NCI-H2227 treated with DMSO at 0.1 percent for 48 hours (cell line): ENCODE measurements at places on chromosomes 3 and 15.

GRCh38 chr3:134055661-134056060 lies 25.9 kb upstream of the SLCO2A1 start:
- DNase-seq: no peak

- DNase-seq: no peak
These were observed 23.7 kb downstream of the PXYLP1 start for GRCh38 chr3:141255137-141255845.

DNA sequence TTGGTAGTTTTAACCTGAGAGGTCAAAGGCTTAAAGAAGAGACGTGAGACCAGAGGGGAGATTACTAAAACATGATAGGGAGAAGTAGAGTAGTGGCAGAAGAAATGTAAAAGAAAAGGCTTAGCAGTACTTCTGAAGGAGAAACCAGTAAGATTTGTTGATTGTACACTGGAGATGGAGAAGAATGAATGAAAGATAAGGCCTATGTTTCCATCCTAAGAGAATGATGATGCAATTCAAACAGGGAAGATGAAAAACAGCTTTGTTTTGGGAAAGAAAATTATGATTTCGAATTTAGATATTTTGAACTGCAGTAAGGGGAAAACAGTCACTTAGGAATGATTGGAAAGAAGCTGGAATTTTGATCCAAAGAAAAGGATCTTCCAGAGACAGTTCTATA lies 97.4 kb upstream of the PLXND1 start:
- DNase-seq: no peak

DNA sequence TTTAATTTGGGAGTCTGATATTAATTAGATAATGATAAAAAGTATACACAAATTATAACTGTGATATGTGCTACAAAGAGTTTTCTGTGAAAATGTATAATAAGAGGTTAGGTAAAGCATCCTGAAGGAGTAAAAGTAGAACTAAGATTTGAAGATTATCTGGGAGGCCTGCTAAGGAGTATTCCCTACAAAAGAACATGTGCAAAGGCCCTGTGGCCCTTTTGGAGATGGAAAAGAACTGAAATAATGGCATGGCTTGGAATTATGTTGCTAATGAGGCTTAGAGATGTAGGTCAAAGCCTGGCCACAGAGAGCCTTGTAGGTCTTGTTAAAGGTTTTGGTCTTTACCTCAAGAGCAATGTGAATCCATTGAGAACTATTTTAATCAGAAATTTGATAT lies 82.0 kb downstream of the ZIC4 start:
- no peak for DNase-seq

DNA sequence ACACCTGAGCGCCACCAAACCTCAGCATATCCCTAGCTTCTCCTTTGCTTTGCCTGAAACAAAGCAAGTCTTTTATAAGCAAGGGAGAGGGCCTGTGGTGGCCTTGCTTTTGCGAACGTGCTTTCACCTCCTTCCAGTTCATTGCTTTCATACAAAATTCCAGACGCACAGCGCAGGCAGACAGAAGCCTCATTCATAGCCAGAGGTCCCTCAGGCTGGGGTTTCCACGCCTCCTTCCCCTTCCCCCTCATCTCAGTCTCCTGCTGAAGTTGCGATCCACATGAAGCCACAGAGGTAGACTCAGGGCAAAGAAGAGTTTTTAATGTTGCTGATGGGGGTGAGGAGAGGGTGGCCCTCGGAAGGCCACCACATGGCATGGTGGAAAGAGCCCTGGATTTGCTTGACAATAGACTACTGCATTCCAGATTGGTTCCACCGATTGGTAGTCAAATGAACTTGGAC lies 59.4 kb upstream of the FLNB start:
- no peak for DNase-seq

DNA sequence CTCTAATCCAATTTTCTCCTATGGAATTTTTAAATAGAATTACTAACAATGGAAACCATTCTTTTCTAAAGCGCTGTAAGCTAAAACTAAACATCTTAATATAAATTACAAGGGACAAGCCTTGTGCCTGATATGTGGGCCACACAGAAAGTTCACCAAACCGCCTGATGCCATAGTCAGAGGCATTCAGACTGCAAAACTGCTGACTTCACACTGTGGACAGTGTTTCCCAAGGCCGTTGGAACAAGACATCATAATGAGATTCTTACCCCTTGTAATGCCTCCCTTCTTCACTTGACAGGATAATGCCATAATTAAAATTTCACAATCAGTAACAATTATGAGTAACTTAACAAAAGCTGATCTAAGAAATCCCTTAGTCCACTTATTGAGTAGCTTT lies 14.9 kb downstream of the SH3GL3 start:
- no peak for DNase-seq

DNA sequence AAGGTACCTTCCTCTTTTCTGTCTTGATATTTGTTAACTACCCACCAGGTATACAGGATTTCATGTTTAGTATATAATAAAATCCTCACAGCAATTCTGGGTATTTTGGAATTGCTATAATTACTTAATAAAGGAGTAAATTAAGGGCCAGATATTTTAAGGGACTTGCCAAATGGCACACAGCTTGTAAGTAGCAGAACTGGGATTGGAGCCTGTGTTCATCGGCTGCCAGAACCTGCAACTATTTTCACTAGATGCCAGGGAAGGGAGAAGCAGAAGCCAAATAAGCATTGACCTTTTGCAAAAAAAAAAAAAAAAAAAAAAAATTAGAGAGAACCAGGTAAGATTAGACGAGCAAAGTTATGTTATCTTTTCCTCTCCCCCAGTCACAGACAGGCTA lies 683.3 kb upstream of the CADM2 start:
- DNase-seq: no peak
